Activated CD4-positive, alpha-beta T cell treated with anti-CD3 and anti-CD28 coated beads, Interleukin-2, amount 10 ng/mL, durations not matched to agents 24 days and 14 days (primary cell): ENCODE measurements at places on chromosomes 2 and 18. TPM values are rescaled to one million over a fixed set of nuclear protein-coding genes. Genes with fewer than 3 reads are reported as not detected.

DNA sequence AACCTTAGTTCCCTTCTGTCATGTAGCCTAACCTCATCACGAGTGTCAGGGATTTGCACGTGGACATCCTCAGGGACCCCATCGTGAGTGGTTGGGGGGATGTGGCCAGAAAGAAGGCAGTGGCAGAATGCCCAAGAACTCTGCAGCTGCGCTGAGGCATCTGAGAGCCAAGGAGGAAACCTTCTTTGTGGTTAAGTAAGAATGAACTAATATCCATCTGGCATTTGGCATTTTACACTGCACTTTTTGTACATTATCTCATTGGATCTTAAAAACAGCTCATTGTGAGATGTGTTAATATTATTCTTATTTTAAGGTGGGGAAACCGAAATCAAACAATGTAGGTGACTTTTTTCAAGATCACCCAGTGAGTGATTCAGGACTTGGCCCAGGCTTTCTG is 32.6 kb upstream of the APCDD1 start:
- no peaks in the 10 kb centered on the region for H3K36me3 ChIP-seq
- no peak overlapping the region for H3K4me3 ChIP-seq
- H3K4me1 ChIP-seq: no peaks in the 10 kb centered on the region
- no peak overlapping the region for H3K27ac ChIP-seq
- no peak for DNase-seq

The KIAA2012 gene
- total RNA-seq: not detected in 2 replicates

DNA sequence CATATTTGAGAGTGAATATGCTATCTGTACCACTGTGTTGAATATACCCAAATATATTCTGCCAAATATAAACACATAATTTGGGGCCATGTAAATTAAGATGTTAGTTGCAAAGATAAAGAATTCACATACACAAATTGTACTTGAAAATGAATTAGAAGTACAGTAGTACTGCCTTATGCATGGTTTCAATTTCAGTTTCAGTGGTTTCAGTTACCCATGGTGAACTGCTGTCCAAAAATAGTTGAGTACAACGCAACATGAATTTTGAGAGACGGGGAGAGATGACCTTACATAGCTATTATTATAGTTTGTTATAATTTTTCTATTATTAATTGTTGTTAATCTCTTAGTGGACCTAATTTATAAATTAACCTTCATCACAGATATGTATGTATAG is 1313.0 kb upstream of the FAM98A start:
- H3K36me3 ChIP-seq: no peaks in the 10 kb centered on the region
- DNase-seq: no peak
- no peak overlapping the region for H3K27ac ChIP-seq
- H3K4me1 ChIP-seq: no peaks in the 10 kb centered on the region
- H3K4me3 ChIP-seq: no peak overlapping the region

The SERPINB11 gene
- not detected in 2 replicates for total RNA-seq

- no peak overlapping the region for H3K4me3 ChIP-seq
- no peak overlapping the region for H3K27ac ChIP-seq
- DNase-seq: peak; percentile 6
- no peaks in the 10 kb centered on the region for H3K36me3 ChIP-seq
Observed at GRCh38 chr2:158497486-158497885, 40.7 kb downstream of the PKP4 start.

DNA sequence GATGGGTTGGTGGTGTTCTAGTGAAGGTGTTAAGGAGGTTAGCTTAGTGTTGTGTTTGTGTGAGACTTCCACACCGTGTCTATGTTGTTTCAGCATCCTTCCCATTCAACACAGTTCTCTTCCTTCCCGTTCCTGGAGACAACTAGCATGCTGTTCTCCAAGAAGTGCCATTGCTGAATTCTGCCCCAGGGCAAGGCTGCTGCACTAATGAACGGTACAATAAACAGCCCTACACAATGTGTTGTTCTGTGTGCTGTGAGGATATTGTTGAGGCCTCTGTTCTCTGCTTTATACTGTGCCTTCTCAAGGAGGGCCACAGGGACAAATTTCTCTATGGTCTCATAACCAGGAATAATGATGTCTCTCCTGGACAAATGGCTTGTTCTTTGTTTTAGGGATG is 39.8 kb upstream of the ZEB2 start:
- no peak overlapping the region for H3K4me3 ChIP-seq
- H3K27ac ChIP-seq: no peak overlapping the region
- DNase-seq: no peak

- H3K4me3 ChIP-seq: no peak overlapping the region
- H3K36me3 ChIP-seq: no peaks in the 10 kb centered on the region
- H3K4me1 ChIP-seq: no peaks in the 10 kb centered on the region
- no peak for DNase-seq
Observed at GRCh38 chr2:33373986-33374385, 102.5 kb upstream of the RASGRP3 start.

GRCh38 chr2:68263632-68264031 is 11.3 kb upstream of the PPP3R1 start:
- H3K27ac ChIP-seq: no peak overlapping the region
- peaks cover 30% of the 10 kb centered on the region for H3K27me3 ChIP-seq
- no peak for DNase-seq
- H3K4me3 ChIP-seq: no peak overlapping the region
- H3K4me1 ChIP-seq: no peaks in the 10 kb centered on the region

The CRIM1 gene
- total RNA-seq: 16.8 and 19.0 TPM in 2 replicates

DNA sequence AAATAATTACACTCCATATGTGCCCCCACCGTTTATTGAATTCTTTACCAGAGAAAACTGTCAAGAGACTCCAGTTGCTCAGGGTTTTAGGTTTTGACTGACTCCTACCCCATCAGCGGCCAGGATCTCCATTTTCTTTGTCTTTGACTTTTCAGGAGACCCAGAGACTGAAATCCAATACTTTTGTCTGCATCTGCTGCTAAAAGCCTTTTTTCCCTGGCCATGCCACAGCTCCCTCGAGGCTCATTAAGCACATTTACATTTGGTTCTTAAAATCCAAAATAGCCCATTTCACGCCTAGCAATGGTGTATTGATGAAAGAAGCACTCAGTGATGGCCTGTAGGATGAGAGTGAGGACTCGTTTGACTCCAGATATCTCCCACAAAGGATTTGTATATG is 332.6 kb upstream of the ACVR2A start:
- no peak for DNase-seq
- H3K27me3 ChIP-seq: peaks cover 3% of the 10 kb centered on the region
- peaks cover 1% of the 10 kb centered on the region for H3K36me3 ChIP-seq
- no peak overlapping the region for H3K27ac ChIP-seq
- H3K4me1 ChIP-seq: peaks cover 15% of the 10 kb centered on the region

DNA sequence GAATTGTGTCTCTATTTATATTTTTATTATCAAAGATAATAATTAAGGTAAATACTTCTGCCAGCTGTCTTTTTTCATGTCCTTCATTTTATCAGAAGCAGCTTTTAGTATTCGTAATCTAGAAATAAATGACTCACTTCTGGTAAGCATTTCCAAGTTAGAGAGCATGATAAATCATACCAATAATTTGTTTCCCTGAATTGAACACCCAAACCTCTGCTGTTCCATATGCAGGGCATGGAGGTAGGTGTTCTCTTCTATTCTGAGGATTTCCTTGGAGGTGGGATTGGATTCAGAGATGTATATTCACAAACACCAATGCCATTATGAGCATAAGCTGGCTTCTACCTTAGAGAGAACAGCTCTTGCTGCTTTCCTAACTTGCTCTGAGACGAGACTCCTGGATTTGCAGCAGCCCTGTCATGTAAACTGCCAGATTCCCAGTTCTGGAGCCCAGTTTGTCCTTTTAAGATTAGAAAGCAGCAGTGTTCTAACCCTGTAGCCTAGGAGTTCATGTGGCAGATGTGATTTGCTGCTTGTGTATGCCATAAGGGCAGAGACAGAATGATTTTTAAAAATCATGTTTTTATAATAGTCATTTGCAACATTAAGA is 47.5 kb downstream of the SKA1 start:
- H3K36me3 ChIP-seq: no peaks in the 10 kb centered on the region
- peaks cover 11% of the 10 kb centered on the region for H3K27me3 ChIP-seq
- H3K4me3 ChIP-seq: no peak overlapping the region
- no peak for DNase-seq

The RAB6C gene
- total RNA-seq: not detected in 2 replicates

DNA sequence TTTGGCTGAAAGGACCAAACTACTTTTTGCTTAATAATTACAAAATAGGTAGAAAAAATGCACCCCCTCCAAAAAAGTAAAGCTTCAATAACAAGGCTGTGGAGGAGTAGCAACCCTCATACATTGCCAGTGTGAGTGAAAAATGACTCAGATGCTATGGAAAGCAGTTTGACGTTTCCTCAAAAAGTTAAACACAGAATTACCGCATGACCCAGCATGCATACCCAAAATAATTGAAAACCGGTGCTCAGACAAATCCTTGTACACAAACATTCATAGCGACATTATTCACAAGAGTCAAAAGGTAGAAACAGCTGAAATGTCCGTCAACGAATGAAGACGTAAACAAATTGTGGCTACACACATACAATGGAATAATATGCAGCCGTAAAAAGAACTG is 38.8 kb upstream of the DAPL1 start:
- H3K36me3 ChIP-seq: no peaks in the 10 kb centered on the region
- DNase-seq: no peak
- no peaks in the 10 kb centered on the region for H3K4me1 ChIP-seq
- H3K27ac ChIP-seq: no peak overlapping the region
- peaks cover 5% of the 10 kb centered on the region for H3K27me3 ChIP-seq
- no peak overlapping the region for H3K4me3 ChIP-seq

DNA sequence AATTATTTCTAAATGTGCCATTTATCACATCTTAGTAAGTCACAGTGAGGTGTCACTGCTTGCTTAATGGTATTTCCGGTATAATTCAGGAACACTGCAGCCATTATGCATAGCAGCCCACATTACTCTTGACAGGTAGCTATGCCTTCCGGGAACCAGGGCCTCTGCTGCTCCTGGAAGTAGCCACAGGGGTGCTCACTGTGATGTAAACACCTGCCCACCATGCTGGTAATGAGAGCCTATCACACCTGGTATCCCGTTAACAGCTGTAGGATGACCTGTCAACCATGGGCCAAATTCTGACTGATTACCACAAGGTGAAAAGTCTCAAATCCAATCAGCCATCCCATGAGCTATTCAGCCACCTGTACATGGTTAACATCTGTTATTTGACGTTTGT is 647.0 kb upstream of the NXPH2 start:
- DNase-seq: no peak
- no peaks in the 10 kb centered on the region for H3K27me3 ChIP-seq
- no peak overlapping the region for H3K27ac ChIP-seq
- no peak overlapping the region for H3K4me3 ChIP-seq

DNA sequence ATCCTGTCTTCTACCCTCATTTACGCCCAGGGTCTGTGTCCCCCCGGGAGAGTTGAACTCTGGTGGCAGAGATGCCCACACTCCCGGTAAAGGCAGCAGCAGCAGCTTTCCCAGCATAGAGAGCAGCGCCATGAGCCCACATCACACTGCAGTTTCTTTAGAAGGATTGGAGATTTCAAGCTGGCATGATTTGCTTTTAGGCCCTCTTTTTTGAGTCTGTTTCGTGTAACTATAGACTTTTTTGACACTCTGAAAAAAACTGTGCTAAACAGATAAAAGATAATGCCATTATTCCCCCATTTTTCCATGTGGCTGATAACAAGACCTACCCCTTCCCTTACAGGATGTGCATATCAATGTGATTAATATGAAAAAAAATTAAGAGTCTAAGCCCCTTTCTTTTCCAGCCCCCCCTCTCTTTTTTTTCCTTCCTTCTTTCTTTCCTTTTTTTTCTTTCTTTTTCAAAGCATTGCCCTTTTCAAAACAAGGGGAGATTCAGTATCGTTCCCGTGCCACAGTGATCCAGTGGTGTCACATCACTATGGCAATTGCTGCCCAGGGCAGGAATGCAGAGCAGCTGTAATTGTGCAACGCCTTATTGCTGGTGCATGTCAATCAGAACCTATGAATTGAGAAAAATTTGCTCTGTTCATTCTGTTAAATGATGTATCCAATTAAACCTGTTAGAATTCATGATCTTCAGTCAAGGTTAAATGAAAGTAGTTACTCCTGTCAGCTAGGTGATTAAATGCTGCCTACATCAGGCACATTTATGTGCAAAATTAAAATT is 104.5 kb downstream of the CDCA7 start:
- no peak for DNase-seq
- H3K36me3 ChIP-seq: no peaks in the 10 kb centered on the region
- H3K4me3 ChIP-seq: no peak overlapping the region

The ZAP70 gene
- 240 and 242 TPM in 2 replicates for total RNA-seq

- no peak overlapping the region for H3K27ac ChIP-seq
- no peaks in the 10 kb centered on the region for H3K36me3 ChIP-seq
- H3K4me3 ChIP-seq: no peak overlapping the region
- H3K27me3 ChIP-seq: no peaks in the 10 kb centered on the region
Observed at GRCh38 chr18:72502671-72503431, 41.3 kb downstream of the CBLN2 start.

The PCARE gene
- total RNA-seq: not detected in 2 replicates

GRCh38 chr18:10526561-10526949 is 728 bp downstream of the NAPG start:
- peak overlapping the region; percentile 96 for H3K4me3 ChIP-seq
- no peak for DNase-seq
- peaks cover 6% of the 10 kb centered on the region for H3K36me3 ChIP-seq
- peaks cover 45% of the 10 kb centered on the region for H3K4me1 ChIP-seq
- H3K27me3 ChIP-seq: peaks cover 7% of the 10 kb centered on the region

The PRKRA gene
- total RNA-seq: 52.4 and 61.2 TPM in 2 replicates

DNA sequence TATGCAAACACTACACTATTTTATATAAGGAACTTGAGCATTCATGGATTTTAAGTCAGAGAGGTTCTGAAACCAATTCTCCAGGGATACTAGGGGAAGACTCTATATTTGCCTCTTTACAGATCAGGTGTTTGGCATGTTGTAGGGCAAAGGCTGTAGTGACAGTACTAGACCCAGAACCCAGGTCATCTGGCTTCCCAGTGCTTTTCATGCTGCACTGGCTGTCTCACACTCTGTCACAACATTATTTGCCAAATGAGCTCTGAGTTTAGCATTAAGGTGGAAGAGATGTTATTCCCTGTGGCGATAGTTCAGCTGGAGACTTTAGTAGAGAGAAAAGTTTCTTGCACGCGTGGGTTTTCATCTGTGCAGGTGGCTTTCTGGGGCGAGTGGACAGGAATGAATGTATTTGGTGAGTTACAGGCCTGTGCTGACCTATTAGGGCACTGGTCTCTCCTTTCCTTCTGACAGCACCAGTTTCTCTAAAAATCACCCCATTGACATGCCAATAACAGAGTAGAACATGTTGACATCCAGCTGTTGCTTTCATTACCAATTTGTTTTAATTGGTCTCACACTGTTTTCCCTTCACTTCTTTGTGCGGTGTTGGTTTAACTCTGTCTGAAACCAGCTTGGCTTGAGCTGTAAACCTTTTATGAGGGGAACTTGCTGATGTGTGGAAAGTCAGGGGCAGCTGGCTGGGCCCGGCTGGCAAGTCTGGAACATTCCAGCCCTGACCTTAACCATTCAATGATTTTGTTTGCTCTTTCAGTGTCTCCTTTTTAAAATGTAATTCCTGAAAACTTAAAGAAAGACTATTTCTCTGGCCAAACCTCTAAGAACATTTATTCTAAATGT is 643.0 kb upstream of the FAM98A start:
- H3K4me3 ChIP-seq: no peak overlapping the region
- H3K27ac ChIP-seq: no peak overlapping the region
